Sciatic nerve (tissue), 2 donors: ENCODE measurements at places on chromosomes 5 and 9. TPM values are rescaled to one million over a fixed set of nuclear protein-coding genes. Genes with fewer than 3 reads are reported as not detected.

The NPR3 gene
- total RNA-seq: 16.0 TPM

The IL17B gene
- 51.7 TPM for total RNA-seq

The CNTFR gene
- 23.2 TPM for total RNA-seq

The HK3 gene
- total RNA-seq: 21.1 TPM

DNA sequence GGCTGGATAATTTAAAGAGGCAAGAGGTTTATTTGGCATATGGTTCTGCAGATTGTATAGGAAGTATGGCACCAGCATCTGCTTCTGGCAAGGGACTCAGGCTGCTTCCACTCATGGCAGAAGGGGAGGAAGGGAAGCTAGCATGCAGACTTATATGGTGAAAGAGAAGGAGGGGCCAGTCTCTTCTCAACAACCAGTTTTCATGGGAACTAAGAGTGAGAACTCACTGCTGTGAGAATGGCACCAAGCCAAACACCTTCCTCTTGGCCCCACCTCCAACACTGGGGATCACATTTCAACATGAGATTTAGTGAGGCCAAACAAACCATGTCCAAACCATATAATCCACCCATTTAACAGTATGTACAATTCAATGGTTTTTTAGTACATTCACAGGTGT lies 113.3 kb upstream of the SHB start:
- no peak for DNase-seq

DNA sequence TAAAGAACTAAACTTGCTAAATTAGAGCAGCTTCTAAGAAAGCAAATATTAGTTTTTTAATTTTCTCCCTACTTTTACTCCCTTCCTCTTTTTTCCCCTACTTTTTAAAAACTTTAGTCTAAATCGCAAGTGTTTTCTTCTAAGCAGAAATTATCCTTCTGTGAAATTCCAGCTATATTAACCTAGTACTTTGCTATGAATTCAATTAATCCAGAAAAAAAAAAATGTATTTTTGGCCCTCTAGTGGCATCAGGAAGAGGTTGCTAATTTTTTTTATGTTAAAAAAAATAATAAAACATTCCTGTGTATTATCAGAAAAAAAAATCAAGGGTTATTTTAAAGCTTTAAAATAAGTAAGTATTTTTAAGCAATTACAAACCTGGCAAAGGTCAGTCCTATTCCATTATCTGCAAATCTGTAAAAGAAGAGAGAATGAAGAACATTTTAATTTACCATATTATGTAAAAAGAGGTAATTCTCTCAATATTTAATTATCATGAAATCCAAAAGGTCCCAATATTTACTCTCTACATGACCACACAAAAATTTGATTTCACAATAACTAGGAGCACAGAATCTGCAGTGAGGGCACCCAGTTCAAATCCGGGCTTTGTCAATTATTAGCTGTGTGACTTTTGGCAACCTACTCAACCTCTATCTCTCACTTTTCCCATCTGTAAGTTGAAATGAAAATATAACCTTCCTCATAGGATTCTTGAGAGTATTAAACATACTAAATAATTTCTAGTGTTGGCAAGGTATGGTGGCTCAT lies 52.0 kb downstream of the CEMIP2 start:
- DNase-seq: no peak
